ELF-1 (cell line): ENCODE measurements at places on chromosomes 3 and 15.

DNA sequence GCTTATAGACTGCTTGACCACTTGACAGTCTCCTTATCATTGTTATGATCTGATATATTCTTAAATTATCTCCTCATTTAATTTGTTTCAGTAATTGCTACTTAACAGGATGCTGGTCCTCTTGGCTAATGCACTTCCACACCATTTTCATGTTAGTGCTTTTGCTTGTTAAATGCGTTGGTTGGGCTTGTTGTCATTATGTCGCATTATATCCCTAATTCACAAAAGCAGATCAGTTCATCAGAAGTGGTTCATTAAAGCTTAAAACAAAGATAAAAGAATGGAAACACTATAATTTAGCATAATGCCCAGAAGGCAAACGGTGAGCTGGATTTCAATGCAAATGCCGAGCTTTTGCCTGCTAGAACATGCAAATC lies 17.1 kb upstream of the EHHADH start:
- no peak for DNase-seq

DNA sequence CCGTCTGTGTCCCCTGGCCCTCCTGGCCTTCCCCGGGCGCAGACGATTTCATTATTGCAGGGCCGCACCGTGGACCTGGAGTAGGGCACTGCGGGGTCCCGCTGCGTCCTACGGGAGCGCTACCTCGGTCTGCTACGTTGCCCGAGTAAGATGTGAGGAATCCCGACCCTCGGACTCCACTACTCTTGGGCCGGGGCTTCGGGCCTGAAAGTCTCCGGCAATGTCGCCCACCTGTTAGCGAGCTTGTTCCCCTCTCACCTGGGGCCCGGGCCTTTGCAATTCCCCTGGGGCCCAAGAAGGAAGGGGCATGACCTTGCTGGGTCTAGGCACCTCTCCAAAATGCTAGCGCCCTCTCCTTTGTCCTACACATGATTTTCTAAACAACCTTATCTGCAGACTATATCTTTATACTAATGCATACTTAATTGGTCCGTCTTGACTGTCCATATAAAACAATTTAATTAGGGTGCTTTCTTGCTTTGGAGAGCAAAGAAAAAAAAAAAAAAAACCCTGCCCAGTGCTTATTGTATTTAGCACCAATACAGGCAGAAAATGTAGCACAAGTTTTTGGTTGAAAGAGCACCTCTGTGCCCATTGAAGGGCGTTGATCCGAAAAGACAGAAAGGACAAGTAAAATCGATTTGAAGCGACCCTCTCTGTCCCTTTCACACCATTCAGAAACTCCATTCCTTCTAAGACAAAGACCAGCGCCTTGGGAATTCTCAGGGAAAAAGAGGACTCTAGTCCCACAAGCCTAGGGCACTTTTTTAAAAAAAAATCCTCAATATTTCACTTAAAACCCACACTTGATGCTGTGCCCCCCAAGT lies 7.0 kb upstream of the NR2F2 start:
- peak; percentile 16 for DNase-seq

GRCh38 chr3:126968391-126969390 lies 14.2 kb upstream of the PLXNA1 start:
- DNase-seq: no peak

- DNase-seq: no peak
These were observed 49.2 kb upstream of the TMEM115 start for GRCh38 chr3:50408443-50408944.

DNA sequence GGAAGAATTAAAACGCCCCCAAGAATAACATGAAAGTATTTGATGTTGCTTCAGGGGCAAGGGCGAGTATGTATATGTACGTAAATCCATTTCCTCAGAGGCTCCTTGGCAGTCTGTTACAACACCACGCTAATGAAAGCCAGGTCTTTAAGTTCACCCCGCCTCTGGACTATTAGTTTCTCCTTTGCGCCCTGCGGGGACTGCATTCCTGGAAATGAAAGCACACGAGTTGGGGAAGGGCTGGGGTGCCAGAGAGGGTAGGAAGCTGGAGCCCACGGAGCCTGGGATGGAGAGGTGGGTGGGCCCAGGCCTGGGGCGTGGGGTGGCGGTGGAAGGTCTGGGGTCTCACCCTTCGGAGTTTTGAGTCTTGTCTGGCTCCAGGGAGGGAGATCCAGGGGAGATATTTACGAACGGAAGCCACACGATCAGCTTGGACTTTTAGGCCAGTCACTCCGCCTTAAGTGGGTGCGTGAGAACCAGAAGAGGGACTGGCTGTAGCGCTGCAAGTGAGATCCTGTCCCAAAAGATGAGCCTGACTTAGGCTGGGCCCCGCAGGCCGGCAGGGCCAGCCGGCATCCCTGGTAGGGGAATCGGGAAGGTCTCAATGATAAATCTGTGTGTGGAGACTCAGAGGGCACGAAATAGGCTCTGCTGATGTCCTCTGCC lies 1.6 kb upstream of the PLCL2 start:
- peak; percentile 74 for DNase-seq

- DNase-seq: peak; percentile 16
These were observed 2.6 kb upstream of the AGBL1 start for GRCh38 chr15:86077070-86077469.

DNA sequence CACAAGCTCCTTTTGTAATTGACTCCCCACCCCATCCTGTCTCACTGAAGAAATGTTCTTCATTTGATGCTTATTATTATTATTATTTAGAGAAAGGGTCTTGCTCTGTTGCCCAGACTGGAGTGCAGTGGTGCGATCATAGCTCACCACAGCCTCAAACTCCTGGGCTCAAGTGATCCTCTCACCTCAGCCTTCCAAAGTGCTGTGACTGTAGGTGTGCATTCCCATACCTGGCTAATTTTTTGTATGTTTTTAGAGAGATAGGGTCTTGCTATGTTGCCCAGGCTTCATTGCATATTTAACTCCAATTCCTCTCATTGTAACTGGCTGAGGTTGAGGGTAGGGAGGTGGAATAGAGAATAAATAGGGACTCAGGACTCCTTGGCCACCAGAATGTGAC lies 22.3 kb downstream of the SEMA5B start:
- no peak for DNase-seq

DNA sequence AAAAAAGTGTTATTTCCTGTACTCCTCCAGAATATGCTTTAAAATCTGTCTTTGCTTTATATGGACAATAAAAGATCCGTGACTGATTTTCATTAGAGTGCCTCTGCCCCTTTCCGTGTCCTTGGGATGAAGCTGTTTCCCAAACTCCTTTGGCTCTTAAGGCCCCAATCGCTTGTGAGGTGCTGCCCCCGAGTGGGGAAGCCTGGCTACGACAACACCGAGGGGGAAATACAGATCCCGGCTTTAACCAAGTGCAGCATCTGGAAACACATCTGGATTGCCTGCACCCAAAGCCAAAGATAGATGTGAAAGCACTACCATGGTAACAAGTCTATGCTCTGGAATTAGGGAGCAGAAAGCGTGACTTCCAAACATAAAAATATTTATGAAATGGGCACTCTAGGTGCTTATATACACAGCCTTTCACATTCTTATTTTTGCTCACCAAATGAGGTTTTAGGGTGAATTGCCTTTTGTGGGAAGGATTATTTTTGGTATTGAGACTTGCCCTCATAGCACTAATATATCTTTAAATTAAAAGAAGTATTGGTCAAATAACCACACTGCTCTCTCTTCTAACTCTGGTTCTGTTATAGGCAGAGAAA lies 40.6 kb upstream of the ADCY5 start:
- peak; percentile 82 for DNase-seq
